Fibroblast of skin of left biceps (primary cell): ENCODE measurements at places on chromosomes 4 and X.

DNA sequence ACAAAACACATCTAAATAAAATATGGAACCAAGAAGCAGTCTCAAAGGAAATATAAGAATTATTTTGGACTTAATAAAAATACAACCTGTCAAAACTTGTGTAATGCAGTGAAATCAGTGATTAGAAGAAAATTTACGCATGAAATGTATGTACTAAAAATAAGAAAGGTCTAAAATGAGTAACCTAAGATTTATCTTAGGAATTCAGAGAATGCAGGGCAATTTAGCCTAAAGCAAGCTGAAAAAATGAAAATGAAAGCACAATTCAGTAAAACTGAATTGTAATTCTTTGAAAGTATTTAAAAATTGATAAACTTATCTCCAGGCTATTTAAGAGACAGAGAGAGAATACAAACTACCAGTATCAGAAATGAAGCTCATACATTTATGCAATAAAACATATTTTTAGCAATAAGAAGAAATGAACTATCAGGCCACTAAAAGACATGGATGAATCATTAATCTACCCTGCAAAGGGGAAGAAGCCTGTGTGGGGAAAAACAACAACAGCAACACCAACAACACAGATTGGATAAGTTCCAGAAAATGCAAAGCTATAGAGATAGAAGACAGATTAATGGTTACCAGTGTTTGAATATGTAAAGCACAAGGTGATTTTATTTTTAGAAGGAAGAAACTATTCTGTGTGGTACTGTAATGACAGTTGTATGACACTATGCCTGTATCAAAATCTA, 442.0 kb upstream of the ADGRL3 start:
- DNase-seq = no peak

DNA sequence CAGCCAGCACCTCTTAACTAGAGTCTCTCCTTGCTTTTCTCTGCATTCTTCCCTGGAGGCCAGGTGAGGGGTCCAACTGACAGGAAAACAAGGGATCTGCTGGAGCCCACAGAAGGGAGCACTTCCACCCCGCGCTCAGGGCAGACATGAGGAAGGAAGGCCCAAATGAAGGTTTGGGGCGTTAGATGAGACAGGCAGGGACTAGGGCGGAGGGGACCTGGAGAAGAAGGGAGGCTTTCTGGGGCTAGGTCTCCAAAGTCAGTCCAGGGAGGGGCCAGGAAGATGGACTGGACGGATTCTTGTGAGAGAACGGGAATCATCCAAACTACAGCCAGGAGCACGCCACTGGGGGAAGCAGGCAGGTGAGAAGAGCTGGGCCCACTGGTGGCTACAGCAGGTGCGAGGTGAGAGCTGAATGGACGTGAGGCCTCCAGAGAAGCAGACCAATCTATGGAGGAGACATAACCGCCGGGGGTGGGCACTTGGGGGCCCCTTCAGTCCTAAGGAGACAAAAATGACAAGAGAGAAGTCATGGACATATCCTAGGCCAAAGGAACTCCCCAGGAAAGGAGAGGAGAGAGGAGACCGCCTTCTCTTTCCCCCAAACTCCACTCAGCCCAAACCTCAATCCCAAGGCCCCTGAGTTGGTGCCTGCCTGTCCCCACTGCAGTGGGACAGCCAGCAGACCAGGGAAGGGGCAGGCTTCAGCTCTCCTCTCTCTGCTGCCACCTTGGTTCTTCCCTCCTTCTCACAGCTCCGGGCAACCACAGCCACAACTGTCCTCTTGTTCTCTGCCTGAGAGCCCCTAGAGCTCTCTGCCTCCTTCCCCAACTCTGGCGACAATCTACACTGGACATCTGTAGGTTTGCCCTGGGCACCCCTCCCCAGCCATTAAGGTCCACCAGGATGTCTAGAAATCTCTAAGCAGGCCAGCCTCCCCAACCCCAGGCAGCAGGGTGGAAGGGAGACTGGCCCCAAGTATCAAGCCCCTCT, 7.0 kb downstream of the APLN start:
- no peak for DNase-seq

DNA sequence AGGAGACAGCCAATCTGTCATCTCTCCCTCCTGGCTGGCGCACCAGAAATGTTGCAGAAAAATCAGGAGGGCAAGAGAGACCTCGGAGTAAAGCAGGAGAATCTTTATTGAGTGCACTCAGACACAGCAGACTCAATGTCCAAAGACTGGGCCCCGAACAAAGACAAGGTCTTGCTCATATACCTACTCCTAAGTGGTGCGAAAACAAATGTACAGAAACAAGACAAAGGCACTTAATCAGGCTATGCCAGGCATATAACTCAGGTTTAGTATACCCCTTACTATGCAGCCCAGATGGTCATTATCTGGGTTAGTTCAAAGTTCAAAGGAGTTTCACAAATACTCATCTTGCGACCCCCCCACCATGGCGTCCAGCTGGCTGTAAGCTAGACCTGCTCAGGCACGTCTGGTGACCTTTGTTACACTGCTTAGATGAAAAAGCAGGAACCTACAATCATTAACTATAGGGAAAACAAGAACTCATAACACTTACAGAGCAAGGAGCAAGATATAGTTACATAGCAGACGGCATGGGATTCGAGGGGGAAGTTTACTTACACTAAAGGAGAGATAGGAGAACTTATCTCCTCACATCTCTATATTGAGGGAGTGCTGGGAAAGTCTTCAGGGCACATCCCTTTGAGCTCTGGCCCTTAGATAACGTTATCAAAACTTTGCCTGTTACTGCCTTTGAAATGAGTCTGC, 27.5 kb downstream of the SULT1E1 start:
- DNase-seq = no peak

DNA sequence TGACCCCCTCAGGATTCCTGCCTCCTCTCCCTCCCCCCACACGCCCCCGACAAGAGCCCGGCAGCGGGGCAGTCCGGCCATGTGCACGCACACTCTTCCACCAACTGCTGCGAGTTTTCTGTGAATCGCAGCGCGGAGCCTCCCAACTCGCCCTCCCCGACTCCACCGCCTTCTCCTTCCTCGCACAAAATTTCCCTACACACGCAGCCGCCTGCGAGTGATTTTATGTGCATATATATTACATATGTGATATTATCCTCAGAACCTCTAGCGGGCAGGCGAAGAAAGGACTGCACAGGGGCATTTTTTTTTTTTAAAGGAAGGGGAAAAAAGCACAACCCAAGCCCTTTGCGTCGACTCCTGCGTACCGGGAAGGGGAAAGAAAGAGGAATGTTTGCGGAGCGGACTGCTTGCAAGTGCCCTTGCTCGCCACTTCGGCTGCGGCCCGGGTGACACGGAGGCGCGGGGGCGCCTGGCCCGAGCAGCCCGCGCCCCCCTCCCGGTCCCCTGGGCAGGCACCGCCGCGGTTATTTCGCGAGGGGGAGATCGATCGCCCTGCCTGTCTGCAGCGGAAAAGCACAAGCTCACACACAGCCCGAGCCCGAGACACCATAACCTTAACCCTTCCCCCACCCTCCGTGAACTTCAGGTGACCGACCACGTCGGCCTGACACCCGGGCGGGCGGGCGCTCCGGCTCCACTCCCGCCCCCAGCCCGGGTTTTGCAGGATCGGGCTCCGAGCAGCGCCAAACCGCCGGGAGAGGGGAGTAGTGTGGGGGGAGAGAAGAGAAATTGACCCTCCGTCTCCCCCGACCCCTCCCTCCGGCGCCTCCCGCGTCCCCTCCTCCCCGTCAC, 2.3 kb downstream of the ZNF827 start:
- DNase-seq = peak; percentile 62

GRCh38 chr4:7410446-7410845, 24.3 kb downstream of the PSAPL1 start:
- no peak for DNase-seq

DNA sequence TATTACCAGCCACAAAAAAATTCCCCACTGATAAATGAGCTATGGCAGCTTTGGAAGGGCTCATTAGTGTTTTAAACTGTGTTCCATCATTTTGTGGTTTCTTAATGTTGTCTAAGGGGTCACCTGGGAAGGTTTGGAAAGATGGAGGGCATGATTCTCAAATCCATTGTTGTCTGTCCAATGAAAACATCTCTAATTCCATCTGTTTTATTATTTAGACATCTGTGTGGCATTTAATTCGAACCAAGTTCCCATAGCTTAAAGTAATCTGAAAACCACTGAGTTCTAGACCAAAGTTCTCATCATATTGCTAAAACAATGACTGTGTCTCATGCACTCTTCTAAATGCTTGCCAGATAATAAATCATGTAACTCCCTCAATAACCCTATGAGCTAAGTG, 103.8 kb upstream of the PPP3CA start:
- no peak for DNase-seq

- DNase-seq = no peak
Observed at GRCh38 chr4:123465416-123465815, 68.8 kb downstream of the SPRY1 start.

GRCh38 chr4:6476893-6477292, 4.5 kb upstream of the PPP2R2C start:
- DNase-seq = no peak
